Gastroesophageal sphincter (tissue), 4 donors: ENCODE measurements at places on chromosomes 16 and 17.
A peak's percentile ranks its signal among the peaks of the same experiment; 100 is the strongest.

- H3K4me1 ChIP-seq, result no peaks in the 10 kb centered on the region
- no peaks in the 10 kb centered on the region for H3K36me3 ChIP-seq
- no peak for ATAC-seq
- no peak overlapping the region for H3K4me3 ChIP-seq
- H3K27ac ChIP-seq, result no peak overlapping the region
These were observed 57.2 kb downstream of the C16orf82 start for GRCh38 chr16:27123795-27124409.

GRCh38 chr16:85416228-85417109, 196.7 kb upstream of the GSE1 start:
- peak; percentile 48 for ATAC-seq
- peaks cover 23% of the 10 kb centered on the region for H3K4me1 ChIP-seq
- H3K27ac ChIP-seq, result no peak overlapping the region
- no peak overlapping the region for H3K4me3 ChIP-seq
- H3K36me3 ChIP-seq, result no peaks in the 10 kb centered on the region

GRCh38 chr17:31564291-31564690, 172.8 kb downstream of the RAB11FIP4 start:
- no peak overlapping the region for H3K4me3 ChIP-seq
- H3K27ac ChIP-seq, result peak overlapping the region; percentile 34
- H3K27me3 ChIP-seq, result no peaks in the 10 kb centered on the region
- H3K4me1 ChIP-seq, result peaks cover 41% of the 10 kb centered on the region
- H3K36me3 ChIP-seq, result no peaks in the 10 kb centered on the region
- ATAC-seq, result no peak

DNA sequence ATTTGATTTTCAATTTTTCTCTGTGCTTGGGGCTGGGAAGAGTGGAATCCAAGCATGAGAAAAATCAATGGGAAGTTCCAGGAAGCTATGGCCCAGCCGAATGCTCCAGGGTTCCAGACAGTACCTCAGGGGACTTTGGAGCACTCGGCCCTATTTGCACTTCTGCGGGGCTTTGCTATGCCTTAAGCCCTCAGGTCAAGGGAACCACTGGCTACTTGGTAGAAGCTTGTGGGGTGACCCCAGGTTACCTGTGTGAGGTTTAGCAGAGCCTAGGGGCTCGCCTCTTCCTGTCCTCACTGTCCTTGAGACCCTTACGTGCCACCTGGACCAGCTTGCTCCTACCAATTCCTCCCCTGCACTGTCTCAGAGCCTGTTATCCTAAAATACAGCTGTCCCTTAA, 121.3 kb downstream of the MGAT5B start:
- no peak overlapping the region for H3K4me3 ChIP-seq
- H3K4me1 ChIP-seq, result no peaks in the 10 kb centered on the region
- no peak for ATAC-seq
- no peak overlapping the region for H3K27ac ChIP-seq

- H3K27ac ChIP-seq, result no peak overlapping the region
- H3K27me3 ChIP-seq, result no peaks in the 10 kb centered on the region
- no peak for ATAC-seq
- no peaks in the 10 kb centered on the region for H3K4me1 ChIP-seq
These were observed 759.9 kb downstream of the KCNJ2 start for GRCh38 chr17:70929226-70929625.

DNA sequence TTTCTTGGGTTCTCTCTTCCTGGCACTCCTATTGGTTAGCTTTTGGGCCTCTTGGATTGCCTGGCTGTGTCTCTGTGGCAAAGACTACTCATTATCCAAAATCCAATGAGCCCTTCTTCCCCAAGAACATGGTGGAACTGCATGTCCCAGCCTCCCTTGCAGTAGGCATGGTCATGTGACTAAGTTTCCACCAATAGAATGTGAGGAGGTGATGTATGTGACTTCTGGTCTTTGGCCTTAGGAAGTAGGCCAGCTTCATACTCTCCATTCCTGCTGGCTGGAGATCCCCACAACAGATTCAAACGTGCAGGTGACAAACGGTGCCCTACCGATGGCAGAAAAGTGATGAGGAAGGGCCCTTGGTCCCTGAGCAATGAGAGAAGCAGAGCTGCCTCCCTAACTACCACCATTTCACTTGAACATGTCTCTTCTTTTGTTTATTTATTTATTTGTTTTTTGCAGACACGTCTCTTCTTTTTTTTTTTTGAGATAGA, 17.3 kb upstream of the SPN start:
- peaks cover 9% of the 10 kb centered on the region for H3K27me3 ChIP-seq
- H3K4me1 ChIP-seq, result no peaks in the 10 kb centered on the region
- H3K27ac ChIP-seq, result no peak overlapping the region
- no peaks in the 10 kb centered on the region for H3K36me3 ChIP-seq

DNA sequence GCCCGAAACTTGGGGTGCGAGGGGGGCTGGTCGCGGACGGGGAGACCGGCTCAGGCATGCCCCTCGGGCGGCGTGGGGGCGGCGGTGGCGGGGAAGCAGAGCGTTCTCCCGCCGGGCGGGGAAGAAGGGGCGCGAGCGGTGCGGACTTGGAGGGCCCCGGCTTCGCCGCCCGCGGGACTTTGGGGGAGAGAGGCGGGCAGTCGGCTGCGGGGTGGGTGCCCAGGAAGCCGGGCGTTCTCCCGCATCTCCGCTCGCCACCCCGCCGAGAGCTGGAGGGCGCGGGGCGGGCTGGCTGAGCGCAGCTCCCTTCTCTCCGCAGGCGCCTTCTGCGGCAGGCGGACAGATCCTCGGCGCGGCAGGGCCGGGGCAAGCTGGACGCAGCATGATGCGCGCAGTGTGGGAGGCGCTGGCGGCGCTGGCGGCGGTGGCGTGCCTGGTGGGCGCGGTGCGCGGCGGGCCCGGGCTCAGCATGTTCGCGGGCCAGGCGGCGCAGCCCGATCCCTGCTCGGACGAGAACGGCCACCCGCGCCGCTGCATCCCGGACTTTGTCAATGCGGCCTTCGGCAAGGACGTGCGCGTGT, 772 bp downstream of the NTN1 start:
- no peaks in the 10 kb centered on the region for H3K36me3 ChIP-seq
- peak overlapping the region; percentile 89 for H3K27ac ChIP-seq
- H3K4me3 ChIP-seq, result peak overlapping the region; percentile 78
- H3K27me3 ChIP-seq, result peaks cover 15% of the 10 kb centered on the region
- ATAC-seq, result peak; percentile 62

GRCh38 chr16:85037050-85037410, 9.4 kb downstream of the KIAA0513 start:
- H3K27ac ChIP-seq, result no peak overlapping the region
- no peaks in the 10 kb centered on the region for H3K4me1 ChIP-seq
- H3K4me3 ChIP-seq, result no peak overlapping the region
- peaks cover 13% of the 10 kb centered on the region for H3K36me3 ChIP-seq
- no peaks in the 10 kb centered on the region for H3K27me3 ChIP-seq
- ATAC-seq, result peak; percentile 80

- H3K36me3 ChIP-seq, result no peaks in the 10 kb centered on the region
- no peaks in the 10 kb centered on the region for H3K4me1 ChIP-seq
- no peaks in the 10 kb centered on the region for H3K27me3 ChIP-seq
- ATAC-seq, result no peak
These were observed 44.6 kb upstream of the SLC38A10 start for GRCh38 chr17:81339534-81340296.

DNA sequence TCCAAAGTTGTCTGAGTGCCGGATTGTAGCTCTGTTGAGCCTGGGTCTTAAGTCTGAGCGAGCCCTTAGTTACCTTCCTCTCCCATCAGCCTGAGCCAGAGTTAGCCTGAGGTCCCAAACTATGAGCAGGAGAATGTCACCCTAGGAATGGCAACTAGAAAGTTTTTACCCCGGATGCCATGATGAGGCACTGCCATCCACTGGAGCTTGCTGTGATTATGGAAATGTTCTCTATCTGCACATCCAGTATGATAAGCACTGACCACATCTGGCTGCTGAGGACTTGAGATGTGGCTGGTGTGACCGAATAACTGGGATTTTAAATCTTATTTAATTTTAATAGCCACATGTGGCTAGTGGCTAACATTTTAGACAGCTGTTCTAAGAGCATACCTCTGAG, 550.0 kb downstream of the CDH13 start:
- H3K27ac ChIP-seq, result no peak overlapping the region
- H3K4me1 ChIP-seq, result no peaks in the 10 kb centered on the region
- no peak overlapping the region for H3K4me3 ChIP-seq
- ATAC-seq, result no peak

- H3K36me3 ChIP-seq, result no peaks in the 10 kb centered on the region
- ATAC-seq, result peak; percentile 73
- no peak overlapping the region for H3K4me3 ChIP-seq
- H3K27ac ChIP-seq, result no peak overlapping the region
- H3K4me1 ChIP-seq, result peaks cover 12% of the 10 kb centered on the region
These were observed 163.4 kb upstream of the CIBAR2 start for GRCh38 chr16:85275533-85276249.

DNA sequence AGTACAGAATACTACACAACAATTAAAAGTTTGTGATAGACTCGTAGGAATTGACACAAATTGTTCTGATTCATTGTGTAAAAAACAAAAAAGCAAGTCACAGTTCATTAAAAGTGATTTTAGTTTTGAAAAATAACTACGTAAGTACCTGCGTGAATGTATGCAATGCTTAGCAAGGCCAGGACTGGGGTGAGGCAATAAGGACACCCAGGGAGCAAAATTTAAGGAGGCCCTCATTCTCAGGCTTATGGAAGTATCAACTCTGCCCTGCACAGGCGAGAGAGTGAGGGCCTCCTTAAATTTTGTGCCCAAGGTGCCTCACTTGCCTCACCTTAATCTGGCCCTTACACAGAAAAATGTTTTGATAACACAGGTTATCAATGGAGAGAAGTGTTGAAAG, 31.4 kb downstream of the NOG start:
- no peaks in the 10 kb centered on the region for H3K4me1 ChIP-seq
- no peak for ATAC-seq
- H3K27me3 ChIP-seq, result peaks cover 6% of the 10 kb centered on the region
- no peak overlapping the region for H3K4me3 ChIP-seq
- no peak overlapping the region for H3K27ac ChIP-seq
- no peaks in the 10 kb centered on the region for H3K36me3 ChIP-seq

DNA sequence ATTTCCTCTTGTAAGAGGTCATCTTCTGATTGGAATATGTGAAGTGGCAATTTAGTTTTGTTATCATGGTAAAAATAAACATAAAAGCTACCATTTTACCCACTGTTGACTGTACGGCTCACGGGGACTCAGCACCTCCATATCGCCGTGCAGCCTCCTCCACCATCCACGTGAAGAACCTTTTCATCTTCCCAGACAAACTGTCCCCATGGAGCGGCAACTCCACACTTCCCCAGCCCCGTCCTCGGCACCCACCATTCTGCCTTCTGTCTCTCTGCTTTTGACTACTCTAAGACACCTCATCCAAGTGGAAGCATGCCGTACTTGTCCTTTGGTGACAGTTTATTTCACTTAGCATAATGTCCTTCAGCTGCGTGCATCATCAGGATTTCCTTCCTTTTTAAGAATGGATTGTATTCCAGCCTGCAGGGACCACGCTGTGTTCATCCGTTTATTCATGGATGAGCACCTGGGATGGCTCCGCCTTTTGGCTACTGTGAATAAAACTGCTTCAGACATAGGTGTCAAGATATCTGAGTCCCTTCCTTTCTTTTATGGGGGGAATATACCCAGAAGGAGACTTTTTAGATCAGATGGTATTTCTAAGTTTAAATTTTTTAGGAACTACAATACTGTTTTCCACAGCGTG, 14.3 kb downstream of the FBXO31 start:
- H3K27me3 ChIP-seq, result no peaks in the 10 kb centered on the region
- ATAC-seq, result no peak
- H3K4me3 ChIP-seq, result no peak overlapping the region

- no peaks in the 10 kb centered on the region for H3K36me3 ChIP-seq
- ATAC-seq, result no peak
- H3K4me3 ChIP-seq, result no peak overlapping the region
These were observed 2.5 kb downstream of the RSL1D1 start for GRCh38 chr16:11848842-11849241.

DNA sequence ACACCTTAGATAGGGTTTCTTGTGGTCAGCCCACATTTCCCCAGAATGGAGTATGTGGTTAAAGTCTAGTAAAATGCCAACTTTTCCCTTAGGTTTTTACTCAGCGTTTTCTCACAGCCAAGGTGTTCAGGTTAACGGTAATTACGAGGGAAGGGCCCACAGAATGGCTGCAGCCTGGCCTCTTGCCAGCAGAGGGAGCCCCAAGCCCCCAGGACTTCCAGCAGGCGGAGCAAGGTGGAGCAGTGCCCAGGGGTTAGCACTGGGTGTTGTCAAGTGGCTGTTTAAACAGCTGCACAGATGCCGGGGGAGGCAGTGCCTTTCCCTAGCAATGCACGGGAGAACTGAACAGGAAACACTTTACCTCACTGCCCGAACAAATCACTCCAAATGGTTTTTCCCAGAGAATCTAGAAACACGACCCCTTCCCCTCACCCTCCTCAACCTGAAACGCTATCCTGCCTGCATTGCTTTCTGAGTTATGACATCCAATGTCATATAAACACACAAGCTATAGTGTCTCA, 6.6 kb downstream of the PHB1 start:
- H3K27ac ChIP-seq, result no peak overlapping the region
- H3K4me1 ChIP-seq, result peaks cover 24% of the 10 kb centered on the region
- no peak for ATAC-seq
- no peaks in the 10 kb centered on the region for H3K36me3 ChIP-seq

DNA sequence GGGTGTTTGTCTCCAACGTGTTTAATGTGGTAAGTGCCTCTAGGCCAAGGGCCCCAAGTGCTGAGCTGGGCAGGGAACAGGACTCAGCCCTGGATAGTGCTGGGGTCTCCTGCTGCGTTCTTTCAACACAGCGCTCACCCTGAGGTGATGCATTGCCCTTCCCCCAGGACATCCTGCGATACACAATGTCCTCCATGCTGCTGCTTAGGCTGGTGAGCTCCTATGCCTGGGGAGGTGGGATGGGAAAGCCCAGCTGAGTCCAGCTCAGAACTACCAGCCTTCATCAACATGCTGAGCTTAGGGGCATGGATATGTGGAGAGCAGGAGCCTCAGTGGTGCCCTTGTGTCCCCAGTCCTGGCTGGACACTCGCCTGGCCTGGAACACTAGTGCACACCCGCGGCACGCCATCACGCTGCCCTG, 563 bp downstream of the ZACN start:
- H3K27ac ChIP-seq, result no peak overlapping the region
- peaks cover 57% of the 10 kb centered on the region for H3K27me3 ChIP-seq
- H3K4me3 ChIP-seq, result no peak overlapping the region
- peaks cover 25% of the 10 kb centered on the region for H3K4me1 ChIP-seq
- H3K36me3 ChIP-seq, result peaks cover 26% of the 10 kb centered on the region

DNA sequence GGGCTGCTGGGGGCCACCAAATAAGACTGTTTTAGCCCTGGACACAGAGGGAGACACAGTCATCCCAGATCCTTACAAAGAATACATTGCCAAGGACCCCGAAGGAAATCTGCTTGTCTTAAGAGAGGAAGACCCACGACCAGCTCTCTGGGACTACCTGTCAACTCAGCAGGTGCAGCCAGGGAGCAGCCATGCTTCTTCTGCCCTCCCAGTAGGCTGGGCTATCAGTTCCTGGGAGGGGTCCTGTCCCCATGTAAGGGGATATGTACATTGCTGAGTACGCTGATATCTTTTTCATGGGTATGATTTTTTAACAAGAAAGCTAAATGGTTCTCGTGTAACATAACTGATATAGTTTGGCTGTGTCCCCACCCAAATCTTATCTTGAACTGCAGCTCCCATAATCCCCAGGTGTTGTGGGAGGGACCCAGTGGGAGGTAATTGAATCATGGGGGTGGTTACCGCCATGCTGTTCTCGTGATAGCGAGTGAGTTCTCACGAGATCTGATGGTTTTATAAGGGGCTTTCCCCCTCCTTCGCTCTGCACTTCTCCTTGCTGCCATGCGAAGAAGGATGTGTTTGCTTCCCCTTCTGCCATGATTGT, 11.3 kb downstream of the SSTR2 start:
- no peak overlapping the region for H3K4me3 ChIP-seq
- ATAC-seq, result no peak
- no peak overlapping the region for H3K27ac ChIP-seq
- H3K4me1 ChIP-seq, result no peaks in the 10 kb centered on the region
- H3K27me3 ChIP-seq, result no peaks in the 10 kb centered on the region
